T-helper 2 cell (primary cell): ENCODE measurements at places on chromosomes 6 and 20.

DNA sequence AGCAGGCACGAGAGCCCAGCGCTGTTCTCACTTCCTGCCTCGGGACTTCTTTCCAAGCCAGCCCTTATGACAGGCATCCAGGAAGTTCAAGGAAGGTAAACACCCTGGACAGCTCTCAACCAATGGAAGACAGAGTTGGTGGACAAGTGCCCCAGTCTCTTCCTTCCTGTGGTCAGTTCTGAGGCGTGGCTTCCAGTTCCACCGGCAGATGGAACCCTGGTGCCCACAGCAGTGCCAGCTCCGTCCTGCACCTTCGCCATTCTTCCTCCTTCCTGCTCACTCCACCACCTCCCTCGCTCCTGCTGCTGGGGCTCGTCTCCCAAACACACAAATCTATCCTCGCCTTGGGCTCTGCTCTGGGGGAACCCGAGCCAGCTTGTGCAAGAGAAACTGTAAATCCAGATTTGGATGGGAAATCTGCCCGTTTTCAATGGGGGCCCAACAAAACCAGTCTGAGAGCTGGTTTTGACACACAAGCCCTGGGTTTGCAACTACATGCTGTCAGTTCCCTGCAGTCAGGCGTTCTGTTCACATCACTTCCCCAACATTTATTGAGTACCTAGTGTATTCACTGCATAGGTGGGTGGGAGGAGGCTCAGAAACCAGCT is 162.7 kb downstream of the GRM4 start:
- no peak for DNase-seq

DNA sequence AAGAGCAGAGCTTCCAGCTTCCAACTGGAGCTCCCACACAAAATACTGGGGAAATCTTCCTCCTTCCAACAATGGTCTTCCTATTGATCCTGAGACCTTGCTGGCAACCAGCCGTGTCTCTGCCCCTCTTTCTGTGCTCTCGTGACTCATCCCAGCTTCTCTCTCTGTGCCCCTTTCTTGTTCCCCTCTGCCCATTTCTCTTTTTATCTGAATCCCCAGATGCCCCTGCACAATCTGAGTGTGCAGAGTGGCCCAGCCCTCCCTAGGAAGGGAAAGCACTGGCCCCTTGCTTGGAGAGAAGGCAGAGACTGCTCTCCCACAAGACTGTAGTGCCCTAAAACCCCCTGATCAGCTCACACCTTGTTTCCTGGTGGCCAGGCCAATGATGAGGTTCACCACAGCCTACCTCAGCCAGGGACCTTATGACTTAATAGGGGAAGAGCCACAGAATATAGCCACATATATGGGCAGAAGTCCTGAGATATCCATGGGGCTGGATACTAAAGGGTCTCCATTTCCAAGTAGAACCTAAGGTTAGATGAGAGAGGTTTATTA is 23.1 kb upstream of the MAS1L start:
- DNase-seq, result no peak

GRCh38 chr20:745683-746301 is 22.5 kb downstream of the SLC52A3 start:
- no peak for DNase-seq

- no peak for DNase-seq
Measured at GRCh38 chr6:159039885-159040258, 4.9 kb downstream of the TAGAP start.

DNA sequence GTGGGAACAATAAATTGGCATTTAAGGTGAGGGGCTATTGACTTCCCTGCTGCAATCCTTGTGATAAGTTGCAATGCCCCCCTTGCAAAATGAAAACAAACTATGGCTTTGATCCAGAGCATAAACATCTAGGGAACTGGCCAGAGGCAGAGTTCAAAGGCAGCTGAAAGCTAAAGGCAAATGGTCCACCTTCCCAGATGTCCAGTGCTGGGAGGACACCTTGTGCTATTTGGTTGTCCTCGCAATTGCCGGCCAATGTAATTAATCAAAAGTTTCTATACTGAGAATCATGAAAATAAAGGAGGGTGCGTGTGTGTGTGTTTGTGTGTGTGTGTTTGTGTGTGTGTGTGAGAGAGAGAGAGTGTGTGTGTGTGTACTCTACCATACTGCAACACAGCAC is 337.4 kb downstream of the CBLN4 start:
- no peak for DNase-seq
